ENCODE measurements at places on chromosomes 16 and 17.

GRCh38 chr16:83939266-83939855 is 13.7 kb upstream of the OSGIN1 start:
- DNase-seq, result no peak

GRCh38 chr16:6143020-6143419 is 1045.4 kb upstream of the EEF2KMT start:
- no peak for DNase-seq

DNA sequence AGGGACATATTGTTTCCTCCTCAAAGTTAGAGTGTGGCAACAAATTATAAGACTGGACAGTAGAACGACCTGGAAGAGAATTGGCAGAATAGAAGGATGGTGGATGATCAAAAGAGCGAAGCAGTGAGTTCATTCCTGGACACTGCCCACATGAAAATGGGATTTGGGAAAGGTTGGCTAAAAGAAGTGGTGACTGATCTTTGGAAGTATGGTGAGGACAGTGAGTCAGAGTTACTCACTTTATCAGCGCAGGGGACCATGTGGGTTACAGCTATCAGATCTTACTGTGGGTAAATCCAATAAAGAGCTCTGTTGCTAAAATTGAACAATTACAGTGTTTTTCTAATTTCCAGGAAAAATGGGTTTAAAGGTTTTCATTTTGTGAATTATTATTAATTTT is 2.7 kb upstream of the TANC2 start:
- DNase-seq, result no peak

DNA sequence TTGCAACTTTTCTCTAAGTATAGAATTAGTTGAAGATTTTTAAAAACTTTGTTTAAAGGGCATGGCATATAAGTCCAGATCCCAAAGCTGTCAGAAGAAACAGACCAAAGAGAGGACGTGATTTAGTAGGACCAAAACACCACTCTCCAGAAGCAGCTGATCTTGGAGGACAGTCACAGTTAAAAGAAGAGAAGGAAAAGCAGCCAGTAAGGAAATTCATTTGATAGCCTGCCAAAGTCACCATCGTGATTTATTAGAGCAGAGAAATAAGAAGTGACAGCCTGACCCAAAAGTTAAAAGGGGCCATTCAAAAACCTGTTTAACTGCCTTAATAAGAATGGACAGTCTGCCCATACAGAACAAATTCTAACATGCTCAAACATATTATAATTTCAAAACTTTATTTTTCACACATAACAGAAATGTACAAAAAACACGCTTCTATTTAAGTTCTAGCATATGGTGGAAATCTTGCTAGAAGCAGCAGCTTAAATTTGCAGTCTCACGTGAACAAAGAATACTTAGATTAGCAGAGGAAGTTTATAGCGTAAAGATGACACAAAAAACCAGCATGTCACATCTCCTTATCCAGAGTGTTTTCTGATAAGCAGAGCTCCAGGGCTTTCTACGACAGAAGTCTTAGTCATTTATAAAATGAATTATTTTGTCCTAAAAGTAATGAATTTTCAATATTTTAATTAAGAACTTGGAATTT is 37.2 kb downstream of the TXNDC11 start:
- no peak for DNase-seq

DNA sequence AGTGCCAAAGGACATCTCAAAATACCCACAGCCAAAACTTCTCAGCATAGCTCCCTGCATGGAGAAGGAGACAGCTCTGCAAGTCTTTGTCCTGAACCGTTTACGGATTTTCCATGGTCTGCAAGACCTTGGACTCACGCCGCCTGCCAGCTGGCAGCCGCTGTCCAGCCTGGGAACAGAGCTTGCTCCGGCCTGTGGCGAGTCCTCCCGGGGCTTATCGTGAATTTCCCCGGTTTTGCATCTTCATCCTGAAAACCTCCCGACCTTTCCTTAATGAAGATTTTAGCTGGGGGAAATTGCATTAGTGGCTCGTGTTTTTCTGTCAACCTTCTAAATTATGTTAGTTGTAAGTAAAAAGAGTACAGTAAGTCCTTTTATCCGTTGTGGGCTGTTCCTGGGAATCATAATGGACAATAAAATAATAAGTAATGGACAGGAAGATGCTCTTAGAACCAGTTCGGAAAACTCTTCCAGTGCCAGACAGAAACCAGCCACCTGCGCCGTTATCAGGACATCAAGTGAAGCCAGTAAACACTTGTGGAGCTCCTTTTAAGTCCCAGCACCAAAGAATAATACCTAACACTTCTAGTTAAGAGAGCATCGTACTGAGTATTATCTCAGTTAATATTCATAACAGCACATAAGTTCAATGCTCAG is 112.4 kb upstream of the NOL11 start:
- no peak for DNase-seq

DNA sequence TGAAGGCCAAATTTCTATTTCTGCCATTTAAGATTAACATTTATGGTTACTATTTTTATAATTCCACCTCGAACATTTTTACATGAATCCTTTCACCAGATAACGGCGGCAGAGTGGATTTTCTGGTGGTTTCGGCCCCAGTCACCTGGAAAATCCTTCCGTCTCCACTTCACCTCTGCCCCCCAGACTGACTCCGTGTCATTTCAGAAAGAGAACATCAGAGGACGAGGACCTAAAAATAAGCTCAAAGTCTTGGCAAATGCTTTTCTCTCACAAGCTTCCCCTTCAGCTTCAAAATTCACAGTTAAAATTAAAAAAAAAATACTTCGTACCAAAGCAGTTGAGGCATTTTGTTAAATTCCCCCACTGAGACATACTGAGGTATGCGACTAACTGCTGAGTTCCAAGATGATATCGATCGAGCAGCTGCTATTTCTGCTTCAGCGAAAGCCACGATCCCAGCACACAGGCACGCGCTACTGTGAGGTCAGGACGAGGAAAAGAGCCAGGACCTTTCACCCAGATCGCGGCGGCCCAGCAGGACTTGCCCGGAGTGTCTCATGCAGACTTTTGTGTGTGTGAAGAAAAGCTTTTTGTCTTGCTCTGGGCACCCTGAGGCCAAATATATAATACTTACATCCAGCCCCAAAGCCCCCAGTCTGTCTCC is 36.8 kb downstream of the ASPA start:
- DNase-seq, result no peak

DNA sequence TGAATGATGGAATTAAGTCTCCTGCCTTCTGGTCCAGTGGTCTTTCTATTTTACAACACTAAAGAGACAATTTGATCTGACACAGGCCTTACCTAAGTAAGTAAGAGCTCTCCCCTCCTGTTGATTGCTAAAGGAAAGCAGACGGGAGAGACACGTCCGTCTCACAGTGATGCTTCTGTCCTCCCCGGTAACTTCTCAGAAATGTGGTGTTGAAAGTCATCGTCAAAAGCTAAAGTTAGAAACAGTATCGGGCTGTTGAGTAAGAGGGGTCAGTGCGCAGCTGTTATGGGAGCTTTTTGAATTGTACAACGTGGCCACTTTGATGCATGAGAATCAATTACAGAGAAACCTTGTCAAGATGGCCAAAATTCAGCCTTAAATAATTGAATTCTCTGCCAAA is 1.9 kb upstream of the RBFOX1 start:
- no peak for DNase-seq

- no peak for DNase-seq
Measured at GRCh38 chr16:63617047-63617989, 1504.5 kb downstream of the CDH11 start.

- no peak for DNase-seq
Measured at GRCh38 chr16:26963109-26963508, 103.6 kb upstream of the C16orf82 start.

GRCh38 chr16:25063865-25064264 is 47.7 kb upstream of the LCMT1 start:
- no peak for DNase-seq

DNA sequence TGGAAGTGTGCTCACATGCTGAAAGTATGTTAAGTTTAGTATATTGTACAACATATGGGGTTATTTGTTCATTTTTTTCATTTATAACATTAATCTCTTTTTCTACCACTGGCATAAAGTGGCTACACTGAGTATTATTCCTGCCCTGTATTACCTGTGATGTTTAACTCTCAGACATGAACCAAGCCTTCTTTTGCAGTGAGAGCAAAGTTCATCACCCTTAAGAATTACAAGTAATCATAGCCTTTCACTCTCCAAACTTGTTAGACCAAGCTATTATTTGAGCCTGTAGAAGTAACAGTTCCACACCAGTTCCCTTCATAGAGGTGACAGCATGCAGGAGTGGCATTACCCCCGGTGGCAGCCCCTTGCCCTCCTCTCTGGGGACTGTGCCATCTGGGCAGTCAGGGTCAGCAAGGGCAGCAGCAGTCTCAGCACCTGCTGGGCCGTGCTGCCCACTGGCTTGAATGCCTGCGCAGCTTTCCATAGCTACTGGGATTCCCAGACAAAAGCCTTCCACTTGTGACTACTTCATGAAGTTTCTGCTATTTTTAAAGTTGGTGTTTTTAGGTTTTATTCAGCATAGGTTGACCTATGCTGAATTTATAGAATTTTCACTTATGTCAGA is 71.3 kb downstream of the TMC6 start:
- no peak for DNase-seq

GRCh38 chr16:17585449-17586074 is 114.8 kb upstream of the XYLT1 start:
- no peak for DNase-seq

GRCh38 chr17:38717139-38717745 is 12.2 kb downstream of the MLLT6 start:
- no peak for DNase-seq

GRCh38 chr16:1142911-1143310 is 10.0 kb upstream of the CACNA1H start:
- DNase-seq, result no peak

GRCh38 chr16:79639576-79640311 is 39.2 kb upstream of the MAF start:
- no peak for DNase-seq

DNA sequence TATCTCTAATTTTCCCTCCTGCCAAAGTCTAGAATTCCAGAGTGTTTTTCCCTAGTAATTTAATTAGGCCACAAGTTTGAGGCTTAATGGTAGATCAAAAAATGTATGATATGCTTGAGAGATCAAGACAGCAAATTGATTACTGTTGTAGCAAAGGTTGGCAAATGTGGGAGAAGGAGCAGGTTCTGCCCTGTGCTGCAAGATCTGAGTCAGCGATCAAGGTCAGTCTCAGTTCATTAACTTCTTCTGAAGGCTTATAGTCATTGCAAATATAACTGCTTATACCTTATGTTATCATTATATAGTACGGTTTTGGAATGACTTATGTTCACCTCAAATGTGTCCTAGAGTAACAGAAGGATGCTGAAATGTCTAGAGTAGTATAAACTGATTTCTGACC is 231.1 kb upstream of the TBX2 start:
- no peak for DNase-seq

DNA sequence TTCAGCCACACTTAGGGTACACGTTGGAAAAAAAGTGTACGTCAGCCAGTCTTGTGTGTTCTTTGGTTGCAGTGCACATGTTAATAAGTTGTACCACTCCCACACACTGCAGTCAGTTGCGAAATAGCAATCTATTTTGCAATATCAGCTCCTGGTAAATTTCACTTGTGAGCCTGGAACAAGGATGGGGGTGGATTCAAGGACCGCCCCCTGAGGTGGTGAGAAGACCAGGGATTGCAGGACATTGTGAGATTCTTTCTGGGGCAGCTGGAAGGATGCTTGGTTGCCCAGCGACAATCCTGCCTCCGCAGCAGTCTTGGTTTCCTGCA is 78.6 kb upstream of the ZFHX3 start:
- DNase-seq, result no peak

DNA sequence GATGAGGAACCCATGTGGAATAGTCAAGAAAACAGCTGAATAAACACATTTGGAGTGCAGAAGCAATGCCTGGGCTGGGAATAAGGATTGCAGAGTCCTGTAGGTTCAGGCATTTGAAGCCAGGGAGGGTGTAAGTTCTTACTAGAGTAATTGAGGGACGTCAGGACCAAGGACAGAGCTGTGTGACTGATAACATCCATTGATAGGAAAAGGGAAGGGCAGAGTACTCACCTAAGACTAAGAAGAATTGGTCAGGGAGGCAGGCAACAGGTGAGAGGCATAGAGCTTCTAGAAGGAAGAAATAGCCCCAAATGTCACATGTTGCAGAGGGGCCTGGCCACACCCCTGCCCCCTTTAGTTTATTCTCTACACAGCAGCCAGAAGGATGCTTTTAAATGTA is 79.8 kb upstream of the TMEM132E start:
- no peak for DNase-seq

GRCh38 chr16:54546521-54546920 is 259.9 kb upstream of the IRX3 start:
- DNase-seq, result no peak

DNA sequence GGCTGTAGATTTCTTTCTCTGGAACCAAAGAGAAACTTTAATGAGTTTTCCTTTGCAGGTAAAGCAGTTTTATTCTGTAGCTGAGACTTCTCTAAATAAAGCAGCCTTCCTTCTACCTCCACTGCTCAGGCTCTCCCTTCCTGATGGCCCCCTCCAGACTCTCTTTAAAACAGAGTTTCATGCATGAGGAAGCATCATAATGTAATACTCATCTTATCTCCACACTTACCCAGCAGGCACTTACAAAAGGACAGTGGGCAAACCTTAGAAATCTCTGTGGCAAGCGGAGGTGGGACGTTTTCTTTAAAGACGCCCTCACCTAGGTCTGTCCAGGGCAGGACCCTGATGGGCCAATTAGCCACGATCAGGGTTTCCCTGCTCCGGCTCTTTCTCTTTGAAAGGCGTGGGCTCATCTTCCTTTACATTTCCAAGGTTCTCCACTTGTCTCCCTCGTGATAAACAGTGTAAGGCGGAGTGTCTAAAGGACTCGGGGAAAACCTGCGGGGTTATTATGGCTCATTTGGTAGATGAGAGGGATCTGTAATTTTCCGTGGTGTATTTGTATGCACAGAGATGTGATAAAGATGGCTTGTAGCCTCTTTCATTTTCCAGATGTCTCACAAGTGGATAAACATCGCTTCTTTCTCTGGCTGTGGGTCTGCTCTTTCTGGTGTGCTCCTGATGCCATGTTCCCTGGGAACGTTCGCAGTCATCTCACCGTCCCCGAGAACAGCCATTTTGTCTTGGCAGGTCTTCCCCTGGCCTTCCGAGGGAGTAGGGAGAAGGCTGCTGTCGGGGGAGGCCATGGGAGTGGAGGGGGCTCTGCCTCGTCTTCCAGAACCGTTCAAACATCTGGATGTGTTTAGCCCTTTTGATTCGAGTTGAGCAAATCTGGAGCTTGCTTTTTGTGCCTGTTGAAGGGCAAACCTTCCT is 239.0 kb downstream of the CCDC182 start:
- DNase-seq, result no peak

DNA sequence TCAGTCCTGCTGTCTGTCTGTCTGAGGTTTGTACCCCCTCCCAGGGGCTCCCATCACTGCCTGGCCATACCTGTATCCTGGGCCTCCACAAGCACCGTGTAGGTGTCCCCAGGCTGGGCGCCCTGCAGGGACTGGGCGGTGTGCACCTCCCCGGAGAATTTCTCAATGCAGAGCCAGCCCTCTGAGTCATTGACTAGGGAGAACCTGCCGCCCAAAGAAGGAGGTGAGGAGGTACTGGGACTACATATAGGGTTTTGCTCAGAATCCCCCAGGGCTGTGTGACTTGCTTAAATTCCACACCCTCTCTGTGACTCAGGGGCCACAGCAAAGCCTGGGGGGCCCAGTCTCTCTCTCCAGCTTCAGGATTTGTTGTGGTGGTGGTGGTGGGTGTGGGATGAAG is 7.6 kb downstream of the CDH16 start:
- no peak for DNase-seq
